Stimulated activated CD8-positive, alpha-beta memory T cell treated with anti-CD3 and anti-CD28 coated beads, Interleukin-4, amount 100 ng/mL, for 1 hour (primary cell): ENCODE measurements at places on chromosomes 6 and 20.

GRCh38 chr6:147986846-147987245, 355.8 kb upstream of the SASH1 start:
- DNase-seq, result no peak

- DNase-seq, result no peak
Measured at GRCh38 chr20:40547483-40548091, 141.4 kb downstream of the MAFB start.

DNA sequence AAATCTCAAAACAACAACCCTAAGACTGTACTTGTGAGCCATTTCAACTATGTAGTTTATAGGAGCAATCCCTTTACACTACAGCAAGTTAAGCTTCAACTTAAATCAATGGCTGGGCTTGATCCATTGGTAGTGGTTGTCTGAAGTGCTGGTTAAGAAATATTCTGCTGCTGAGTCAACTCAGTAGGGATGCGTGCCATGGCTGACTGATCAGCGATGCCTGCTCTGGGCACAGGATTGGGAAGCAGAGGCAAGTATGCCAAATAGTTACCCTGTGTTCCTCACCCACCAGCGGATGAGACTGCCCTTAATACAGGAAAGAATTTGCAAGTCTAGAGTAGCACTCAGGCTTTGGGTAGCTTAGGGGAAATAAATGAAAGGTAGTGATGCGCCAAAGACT, 41.5 kb downstream of the GCM1 start:
- DNase-seq, result no peak

GRCh38 chr6:134734312-134734869, 215.5 kb downstream of the ALDH8A1 start:
- DNase-seq, result no peak

- no peak for DNase-seq
Measured at GRCh38 chr6:1629316-1629715, 19.6 kb downstream of the FOXC1 start.

DNA sequence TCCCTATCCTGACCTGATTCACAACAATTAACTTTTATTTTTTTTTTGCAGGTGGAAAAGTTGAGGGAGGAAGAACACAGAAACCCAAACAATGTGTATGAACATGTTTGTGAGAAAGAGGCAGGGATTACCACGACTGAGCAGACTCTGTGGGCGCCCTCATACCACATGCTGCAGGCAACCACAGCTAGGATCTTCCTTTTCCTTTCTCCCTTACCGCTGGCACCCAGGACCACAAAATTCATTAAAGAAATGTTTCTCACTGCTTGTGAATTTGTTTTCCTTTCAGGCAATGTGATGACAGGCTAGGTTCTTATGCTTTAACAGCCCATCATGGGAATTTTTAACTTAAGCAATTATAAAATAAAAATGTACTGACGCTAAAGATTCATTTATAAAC, 287.1 kb downstream of the GMDS start:
- DNase-seq, result no peak

DNA sequence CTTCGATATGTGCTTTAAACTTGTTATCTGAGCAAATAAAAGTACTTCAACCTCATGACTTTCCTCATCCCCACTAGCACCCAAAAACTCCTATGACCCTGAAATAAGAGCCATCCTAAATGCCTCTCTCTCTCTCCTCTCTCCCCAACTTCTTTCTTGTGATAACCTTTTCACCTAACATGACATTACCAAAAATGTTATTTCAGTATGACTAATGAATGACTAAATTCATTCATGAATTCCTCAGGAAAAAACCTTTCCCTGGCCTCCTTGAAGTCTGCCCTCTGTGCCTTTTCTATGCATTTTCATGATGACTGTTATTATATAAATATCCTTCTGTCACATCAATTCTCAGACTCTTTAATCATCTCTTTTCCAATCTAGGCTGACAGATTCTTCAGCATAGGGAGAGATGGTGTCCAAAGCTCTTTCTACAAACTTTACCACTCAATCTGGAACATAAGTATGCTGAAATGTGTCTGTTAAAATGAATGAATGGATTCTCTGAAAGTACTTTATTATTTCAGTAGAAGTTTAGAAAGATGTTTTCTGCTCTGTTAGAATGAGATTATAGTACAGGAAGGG, 114.3 kb upstream of the GGTLC1 start:
- no peak for DNase-seq

GRCh38 chr6:151057061-151057460, 182.7 kb upstream of the AKAP12 start:
- DNase-seq, result no peak

GRCh38 chr20:539848-540247, 3.7 kb downstream of the CSNK2A1 start:
- DNase-seq, result no peak

DNA sequence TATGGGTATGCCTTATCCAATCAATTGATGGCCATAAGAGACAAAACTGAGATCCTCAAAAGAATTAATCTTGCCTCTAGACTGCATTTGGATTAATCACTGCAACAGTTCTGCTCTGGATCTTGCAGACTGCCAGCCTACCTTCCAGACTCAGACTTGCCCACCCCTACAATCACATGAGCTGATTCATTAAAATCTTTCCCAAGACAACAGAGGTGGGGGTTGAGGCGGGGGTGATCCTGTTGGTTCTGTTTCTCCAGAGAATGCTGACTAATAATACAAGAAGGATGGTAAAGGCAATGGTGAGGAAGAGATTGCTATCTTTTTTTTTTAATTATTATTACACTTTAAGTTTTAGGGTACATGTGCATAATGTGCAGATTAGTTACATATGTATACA, 43.7 kb upstream of the MEI4 start:
- no peak for DNase-seq

GRCh38 chr6:44108471-44108870, 18.8 kb downstream of the MRPL14 start:
- DNase-seq, result no peak

GRCh38 chr20:62032609-62033368, 32.9 kb downstream of the TAF4 start:
- DNase-seq, result no peak

GRCh38 chr6:131036601-131037000, 26.4 kb downstream of the EPB41L2 start:
- DNase-seq, result no peak

DNA sequence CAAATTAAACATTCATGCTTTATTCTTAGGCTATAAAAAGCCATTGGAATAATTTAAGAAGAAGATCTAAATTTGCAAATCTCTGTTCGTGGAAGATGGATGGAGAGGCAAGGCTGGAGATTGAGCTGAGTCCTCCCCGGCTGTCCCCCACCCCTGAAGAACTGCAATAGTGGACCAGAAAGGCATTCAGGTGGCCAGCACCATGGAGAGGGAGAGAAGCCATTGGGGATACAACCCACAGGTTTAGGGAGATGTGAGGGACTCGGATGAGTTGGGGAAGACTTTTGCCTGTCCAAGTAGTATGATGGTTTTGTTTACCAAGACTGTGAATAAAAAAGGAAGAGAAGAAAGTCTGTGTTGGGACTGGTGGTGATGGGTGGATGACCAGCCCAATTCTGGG, 120.8 kb downstream of the F13A1 start:
- no peak for DNase-seq

DNA sequence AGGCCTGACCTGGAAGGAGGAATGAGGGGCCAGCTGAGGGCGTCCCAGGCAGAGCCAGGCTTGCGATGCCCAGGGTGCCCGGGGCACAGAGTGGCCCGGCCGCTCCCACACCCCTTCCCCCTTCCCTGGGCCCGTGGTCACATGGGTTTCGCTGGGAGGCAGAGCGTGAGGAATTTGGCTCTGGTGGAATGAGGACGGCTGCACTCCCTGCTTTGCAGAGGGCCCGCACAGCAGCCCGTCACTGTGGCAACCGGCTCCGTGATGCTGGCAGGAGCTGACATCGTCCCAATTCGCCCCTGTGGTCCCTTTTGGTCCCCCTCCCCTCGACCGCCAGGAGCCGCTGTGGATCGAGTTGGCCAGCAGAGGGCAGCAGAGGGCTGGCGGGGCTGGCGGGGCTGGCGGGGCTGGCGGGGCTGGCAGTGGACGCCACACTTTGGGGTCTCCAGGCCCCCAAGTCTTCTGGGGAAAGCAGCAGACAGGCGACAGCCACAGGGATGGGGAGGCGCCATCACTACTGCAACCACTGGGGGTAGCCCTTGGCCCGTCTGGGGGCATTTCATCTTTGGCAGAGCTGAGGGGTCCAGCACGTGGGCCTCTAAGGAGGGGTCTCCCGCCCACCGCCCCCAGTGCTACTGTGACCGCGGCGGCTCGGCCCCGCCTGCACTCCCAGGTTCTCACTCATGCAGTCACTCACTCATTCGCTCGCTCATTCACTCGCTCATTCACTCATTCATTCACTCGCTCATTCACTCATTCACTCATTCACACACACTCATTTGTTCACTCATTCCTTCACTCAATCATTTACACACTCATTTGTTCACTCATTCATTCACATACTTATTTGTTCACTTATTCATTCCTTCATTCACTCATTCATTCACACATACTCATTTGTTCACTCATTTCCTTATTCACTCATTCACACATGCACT, 49.7 kb upstream of the BHLHE23 start:
- no peak for DNase-seq

- no peak for DNase-seq
Measured at GRCh38 chr20:4076671-4077070, 61.3 kb upstream of the RNF24 start.

DNA sequence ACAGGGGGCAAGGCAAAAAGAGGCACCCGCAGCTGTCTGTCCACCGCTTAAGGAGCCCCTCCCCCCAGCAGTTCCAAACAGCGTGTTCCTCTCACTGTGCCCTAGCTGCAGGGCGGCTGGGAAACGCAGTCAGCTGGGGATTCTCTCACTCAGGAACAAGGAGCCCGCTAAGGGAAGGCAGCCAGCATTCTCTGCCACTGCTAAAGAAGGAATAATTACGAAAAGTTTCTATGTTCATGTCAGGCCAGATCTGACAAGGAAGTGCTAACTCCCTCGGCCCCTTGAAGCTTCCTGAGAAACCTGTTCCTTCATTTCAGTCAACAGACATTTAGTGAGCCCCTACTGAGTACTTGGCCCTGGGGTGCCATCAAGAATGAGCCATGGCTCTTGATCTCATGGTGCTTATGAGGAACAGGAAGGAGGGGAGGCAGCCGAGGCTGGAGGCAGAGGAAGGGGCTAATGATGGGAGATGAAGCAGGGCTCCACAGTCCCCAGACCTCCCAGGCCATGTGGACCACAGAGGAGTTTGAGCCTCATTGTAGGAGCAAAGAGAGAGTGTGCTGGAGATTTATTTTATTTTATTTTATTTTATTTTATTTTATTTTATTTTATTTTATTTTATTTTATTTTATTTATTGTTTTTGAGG, 101.7 kb upstream of the PMEPA1 start:
- no peak for DNase-seq

GRCh38 chr6:15953152-15953880, 175.6 kb upstream of the MYLIP start:
- DNase-seq, result no peak

DNA sequence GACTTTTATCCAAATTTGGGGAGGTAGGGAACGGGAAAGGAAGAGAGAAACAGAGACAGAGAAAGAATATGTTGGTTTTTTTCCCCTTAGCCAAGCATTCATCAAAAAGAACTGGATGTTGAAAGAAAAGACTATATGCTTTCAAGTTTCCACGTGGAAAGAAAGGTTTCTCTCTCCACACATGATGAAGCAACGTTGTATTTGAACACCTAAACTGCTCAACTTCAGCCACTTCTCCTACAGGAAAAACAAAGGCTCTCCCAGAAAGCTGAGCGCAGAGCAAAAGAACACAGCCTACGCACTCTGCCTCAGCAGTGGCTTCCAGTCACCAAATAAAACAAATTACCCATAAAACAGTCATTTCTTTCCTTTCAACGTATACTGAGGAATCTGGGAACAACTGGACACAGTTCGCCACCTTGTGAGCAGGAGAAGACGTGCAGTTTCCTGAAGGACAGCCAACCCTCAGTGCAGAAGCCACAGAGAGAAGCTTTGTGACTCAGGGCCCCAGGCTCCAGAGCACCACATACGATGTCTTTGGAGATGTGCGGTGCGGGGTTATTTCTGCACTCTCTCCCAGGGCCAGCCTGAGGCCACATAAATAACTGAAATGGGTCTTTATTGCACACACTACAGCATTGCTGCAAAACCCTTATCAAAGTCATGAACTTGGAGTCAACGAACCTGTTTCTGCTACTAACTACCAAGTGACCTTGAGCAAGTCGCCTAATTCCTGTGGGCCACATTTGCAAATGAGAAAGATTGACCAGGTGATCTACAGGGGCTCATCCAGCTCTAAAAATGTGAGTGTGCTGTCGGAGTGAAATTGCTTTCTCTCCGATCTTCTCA, 10.1 kb downstream of the IL17F start:
- no peak for DNase-seq

DNA sequence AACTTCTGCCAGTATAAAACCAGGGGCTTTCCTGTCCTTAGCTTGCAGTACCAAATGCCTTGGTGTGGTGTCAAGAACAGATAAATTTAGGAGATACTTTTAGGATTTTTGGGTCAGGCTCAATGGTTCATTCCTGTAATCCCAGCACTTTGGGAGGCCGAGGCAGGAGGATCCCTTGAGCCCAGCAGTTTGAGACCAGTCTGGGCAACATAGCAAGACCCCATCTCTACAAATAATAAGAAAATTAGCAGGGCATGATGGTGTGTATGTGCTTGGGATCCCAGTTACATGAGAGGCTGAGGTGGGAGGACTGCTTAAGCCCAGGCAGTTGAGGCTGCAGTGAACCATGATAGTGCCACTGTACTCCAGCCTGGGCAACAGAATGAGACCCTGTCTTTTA, 3.2 kb upstream of the ZBTB12 start:
- DNase-seq, result no peak

- no peak for DNase-seq
Measured at GRCh38 chr6:42226161-42226611, 8.5 kb upstream of the MRPS10 start.

GRCh38 chr6:154572556-154572955, 62.1 kb upstream of the CNKSR3 start:
- DNase-seq, result no peak

- no peak for DNase-seq
Measured at GRCh38 chr6:47740714-47741113, 41.1 kb upstream of the OPN5 start.

DNA sequence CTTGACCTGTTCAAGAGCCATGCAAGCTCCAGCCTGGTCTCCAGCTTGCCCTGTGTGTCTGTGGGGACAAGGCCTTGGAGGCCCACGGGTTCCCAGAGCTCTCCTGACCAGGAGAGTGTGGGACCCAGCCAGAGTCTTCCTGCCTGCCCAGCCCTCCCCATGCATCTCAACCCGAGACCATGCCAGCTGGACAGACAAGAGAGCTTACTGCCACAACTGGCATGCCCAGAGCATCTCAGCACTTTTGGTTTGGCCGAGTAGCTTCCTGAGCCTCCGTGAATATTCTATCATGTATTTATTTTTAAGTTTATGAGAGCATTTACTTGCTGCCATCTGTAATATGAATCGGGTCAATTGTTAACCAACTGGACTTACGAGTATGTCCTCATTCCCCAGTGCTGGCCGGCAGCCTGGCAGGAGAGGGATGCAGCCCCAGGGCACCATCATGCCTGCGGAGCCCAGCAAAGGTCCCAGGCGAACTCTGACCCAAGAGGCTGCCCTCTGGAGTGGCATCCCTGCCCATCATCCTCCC, 14.9 kb downstream of the IP6K3 start:
- no peak for DNase-seq
